ENCODE measurements at places on chromosomes 16 and 17. TPM values are rescaled to one million over a fixed set of nuclear protein-coding genes. Genes with fewer than 3 reads are reported as not detected.

DNA sequence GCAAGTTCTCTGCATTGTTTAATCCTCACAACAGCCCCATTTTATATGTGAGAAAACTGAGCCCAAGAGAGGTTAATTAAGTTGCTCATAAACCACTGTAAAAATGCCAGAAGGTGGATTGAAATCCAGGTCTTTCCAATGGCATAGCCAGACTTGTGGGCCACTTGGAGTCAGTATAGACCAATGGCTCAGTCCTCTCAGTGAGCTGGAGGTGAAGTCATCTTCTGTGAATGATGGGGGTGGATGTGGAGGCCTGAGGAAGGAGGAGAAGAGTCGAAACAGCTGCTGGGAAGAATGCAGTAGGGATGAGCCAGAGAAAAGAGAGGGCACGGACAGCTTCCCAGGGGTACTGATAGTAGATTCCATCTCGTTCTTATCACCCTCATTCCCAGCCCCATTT, 213.4 kb downstream of the SOX9 start:
- DNase-seq: peak; percentile 34

DNA sequence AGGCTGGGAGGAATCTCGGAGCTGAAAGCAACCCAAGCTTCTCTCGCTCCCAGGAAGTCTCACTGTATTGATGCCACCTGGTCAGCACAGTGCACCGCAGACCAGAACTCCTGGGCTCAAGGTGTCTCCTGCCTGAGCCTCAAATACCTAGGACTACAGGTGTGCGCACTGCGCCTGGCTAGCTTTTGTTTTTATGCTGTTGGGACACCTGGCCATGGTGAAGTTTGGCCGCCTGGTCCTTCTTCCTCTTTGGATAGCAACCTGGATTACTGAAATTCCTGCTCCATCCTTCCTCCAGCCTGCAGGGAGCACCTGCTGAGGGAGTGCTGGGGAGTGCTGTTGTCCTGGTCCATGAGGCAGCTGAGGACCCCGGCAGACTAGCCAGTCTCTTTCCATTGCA, 56.6 kb downstream of the COTL1 start:
- DNase-seq: no peak

DNA sequence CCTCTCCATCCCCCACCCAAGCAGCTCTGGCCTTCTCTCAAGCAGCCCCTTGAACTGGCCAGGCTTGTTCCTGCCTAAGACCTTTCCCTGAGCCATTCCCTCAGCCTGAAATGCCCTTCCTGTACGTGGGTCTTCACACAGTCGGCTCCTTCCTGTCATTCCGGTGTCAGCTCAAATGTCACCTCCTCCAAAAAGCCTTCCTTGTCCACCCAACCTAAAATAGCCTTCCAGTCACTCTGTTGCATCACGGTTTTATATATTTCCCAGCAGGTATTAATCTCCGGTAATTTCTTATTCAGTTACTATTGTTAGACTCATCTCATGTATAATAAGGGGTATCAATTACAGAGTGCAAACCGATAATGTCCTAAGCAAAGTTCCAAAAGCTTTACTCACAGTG, 51.8 kb downstream of the C17orf67 start:
- no peak for DNase-seq

The SOX8 gene
- not detected for total RNA-seq

The MVP gene
- 211 TPM for total RNA-seq

The TBC1D3E gene
- 0.32 TPM for total RNA-seq

The GPRC5C gene
- 0.43 TPM for total RNA-seq
